HFFc6 (cell line): ENCODE measurements at places on chromosomes 7 and 10. TPM values are rescaled to one million over a fixed set of nuclear protein-coding genes. Genes with fewer than 3 reads are reported as not detected.

DNA sequence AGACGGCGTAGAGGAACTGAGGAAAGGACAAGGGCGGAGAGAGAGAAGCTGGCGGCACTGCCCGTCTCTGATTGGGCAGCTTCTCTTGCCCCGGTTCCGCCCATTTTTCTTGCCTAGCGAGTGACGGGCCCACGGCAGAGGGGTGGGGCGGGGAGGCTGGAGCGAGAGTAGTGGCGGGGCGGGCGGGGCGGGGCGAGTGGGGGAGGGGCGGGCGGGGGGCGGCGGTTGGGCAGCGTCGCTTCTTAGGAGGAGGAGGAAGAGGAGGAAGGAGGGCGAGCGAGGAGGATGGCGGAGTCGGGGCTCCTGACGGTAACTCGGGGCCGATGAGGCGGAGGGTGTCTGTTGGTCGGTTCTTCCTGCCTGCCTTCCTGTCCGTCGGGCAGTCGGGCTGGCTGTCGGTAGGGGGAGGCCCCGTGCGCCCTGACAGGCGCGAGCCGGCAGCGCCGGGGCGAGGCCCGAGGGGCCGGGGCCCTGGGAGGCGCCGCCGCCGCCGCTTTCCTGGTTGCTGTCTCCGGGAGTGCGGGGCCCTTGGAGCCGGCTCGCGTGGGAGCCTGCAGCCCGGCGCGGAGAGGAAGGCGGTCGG, at the start of gene SHOC2:
TSS of gene SHOC2 (plus strand) at position 256 of the 583 bp plus-strand sequence. CDS start 44,755 bp downstream, outside the sequence.
- H3K36me3 ChIP-seq: peaks cover 3% of the 10 kb centered on the region
- H3K27me3 ChIP-seq: peaks cover 7% of the 10 kb centered on the region; the same call in 1 of the 2 replicates
- H3K27ac ChIP-seq: peak within 1 kb of the TSS; percentile 100
- peak within 1 kb of the TSS; percentile 94 for H3K4me3 ChIP-seq
- peaks cover 68% of the 10 kb centered on the region for H3K4me1 ChIP-seq

Gene GNGT1
- total RNA-seq: not detected in 3 replicates

DNA sequence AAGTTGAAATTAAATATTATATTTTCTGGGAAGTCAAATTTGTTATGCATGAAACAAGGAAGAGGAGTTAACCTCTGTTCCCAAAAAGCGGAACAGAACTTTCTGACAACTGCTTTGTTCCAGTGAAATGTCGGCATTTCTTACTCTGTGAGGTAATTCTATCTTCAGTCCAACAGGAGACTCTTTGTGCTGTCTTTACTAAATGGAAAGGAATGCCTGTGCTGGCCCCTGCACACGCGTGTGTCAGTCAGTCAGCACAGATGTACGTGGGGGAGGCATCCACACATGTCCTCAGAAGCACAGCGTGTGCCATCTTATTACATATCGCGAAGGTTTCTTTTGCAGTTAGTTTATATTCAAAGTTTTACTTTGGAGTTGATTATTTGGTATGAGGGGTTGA, 37.5 kb downstream of the NET1 start:
- peaks cover 49% of the 10 kb centered on the region for H3K36me3 ChIP-seq
- H3K27ac ChIP-seq: peak overlapping the region; percentile 96
- H3K4me1 ChIP-seq: peaks cover 47% of the 10 kb centered on the region

Gene CLRN3
- not detected in 3 replicates for total RNA-seq

Gene CLEC5A
- total RNA-seq: not detected in 3 replicates
